NCI-H82 (cell line): ENCODE measurements at places on chromosomes 6 and 20.
A peak's percentile ranks its signal among the peaks of the same experiment; 100 is the strongest.

DNA sequence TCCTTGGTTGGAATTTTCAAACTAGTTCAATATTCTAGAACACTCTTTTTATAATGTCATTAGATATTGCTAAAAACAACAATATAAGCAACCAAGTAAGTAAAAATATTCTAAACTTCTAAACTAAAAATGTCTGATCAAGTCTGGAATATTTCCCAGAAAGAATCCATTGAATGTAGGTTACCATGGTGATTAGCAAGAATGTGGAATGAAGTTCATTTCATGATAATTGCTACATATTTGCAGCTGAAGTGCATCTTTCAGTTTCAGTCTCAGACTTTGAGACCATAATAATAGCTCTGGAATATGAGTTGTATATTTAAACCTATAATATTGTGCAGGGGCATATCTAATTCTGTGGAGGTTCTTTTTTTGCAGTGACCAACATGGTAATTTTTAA is 61.0 kb upstream of the NKAIN2 start:
- DNase-seq: no peak

DNA sequence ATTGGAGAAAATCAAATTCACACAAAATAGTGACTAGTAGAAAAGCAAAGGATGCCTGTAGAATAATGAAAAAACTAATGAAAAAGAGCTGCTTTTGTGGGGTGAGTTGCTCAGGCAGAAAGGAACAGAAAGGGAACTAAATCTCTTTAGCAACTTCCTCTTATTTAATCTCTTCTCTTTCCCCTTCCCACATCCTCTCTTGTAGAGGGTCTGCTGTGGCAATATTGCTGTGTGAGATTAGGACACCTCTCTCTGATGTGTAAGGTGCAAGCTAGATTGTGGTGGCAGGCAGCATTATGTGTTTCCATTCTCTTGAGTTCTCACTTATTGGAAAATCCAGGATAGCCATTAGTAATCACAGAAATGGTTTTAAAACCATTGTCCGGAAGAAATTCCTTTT is 49.7 kb downstream of the SYNE1 start:
- DNase-seq: no peak

DNA sequence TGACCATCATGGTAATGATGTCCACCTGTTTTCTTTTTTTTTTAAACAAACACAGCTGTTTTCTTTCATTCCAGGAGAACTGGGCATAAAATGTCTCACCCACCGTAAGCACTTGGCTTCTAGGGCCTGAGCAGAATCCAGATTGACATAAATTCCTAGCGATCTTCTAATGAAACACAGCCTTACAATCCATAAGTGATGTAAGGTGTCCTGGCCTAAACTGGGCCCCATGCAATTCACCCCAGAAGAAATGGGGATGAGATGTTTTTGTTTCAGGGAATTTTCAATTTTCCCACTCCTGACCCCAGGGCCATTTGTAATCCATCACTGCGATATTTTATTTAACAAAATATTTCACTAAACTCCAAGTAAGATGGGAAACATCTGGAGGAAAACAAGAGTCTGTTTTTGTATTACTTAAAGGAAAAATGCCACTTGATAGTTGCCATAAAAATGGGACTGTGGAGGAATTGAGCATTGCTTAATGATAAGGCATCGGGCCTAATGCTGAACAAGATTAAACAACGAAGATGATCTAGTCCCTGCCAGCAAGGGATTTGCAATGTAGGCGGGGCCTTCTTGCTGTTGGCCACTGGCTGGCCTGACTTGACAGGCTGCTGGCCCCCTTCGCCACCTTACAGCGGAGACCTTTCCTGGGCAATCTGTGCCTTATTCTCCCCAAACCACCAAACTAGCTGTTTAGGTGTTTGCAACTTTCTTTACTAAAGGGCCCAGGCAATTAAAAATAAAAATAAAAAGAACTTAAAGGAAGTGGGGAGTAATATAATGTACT is 183.7 kb downstream of the CD109 start:
- DNase-seq: peak; percentile 52

DNA sequence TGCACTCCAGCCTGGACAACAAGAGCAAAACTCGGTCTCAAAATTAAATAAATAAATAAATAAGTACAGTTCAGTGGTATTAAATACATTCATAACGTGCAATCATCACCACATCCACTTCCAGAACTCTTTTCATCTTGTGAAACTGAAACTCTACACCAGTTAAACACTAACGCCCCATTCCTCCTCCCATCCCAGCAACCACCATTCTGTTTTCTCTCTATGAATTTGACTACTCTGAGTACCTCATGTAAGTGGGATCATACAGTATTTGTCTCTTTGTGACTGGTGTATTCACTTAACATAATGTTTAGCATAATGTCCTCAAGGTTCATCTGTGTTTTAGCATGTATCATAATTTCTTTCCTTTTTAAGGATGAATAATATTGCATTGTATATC is 29.1 kb upstream of the SCML4 start:
- DNase-seq: no peak

DNA sequence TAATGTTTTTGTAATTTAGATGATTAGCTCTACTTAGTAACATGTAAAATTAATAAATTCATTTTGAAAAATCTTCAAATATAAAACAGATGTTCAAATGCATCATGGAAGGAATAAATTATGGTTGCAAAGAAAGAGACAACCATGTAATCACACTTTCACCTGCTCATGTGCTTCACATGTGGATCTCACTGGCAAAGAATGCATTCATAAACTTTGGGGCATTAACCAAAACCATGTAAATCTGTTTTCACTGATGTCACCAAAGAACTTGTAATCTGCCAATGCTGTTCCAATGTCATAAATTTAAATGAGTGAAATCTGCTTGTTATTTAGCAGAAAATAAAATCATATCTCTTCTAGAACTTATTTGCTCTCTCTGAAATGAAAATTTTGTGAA is 142.7 kb downstream of the TENT5A start:
- no peak for DNase-seq
